Activated T-cell treated with anti-CD3 and anti-CD28 coated beads, Interleukin-2, amount 50 U/mL, for 1 hour (primary cell): ENCODE measurements at places on chromosomes 6 and 20.

- DNase-seq = no peak
These were observed 161.4 kb downstream of the ID4 start for GRCh38 chr6:19998541-19998940.

GRCh38 chr6:75107913-75108312 is 97.9 kb downstream of the COL12A1 start:
- no peak for DNase-seq

- DNase-seq = no peak
These were observed 64.5 kb downstream of the ELOVL2 start for GRCh38 chr6:10979603-10980002.

- no peak for DNase-seq
These were observed 104.0 kb upstream of the MAN1A1 start for GRCh38 chr6:119453242-119454200.
